ENCODE measurements at places on chromosomes 13 and 19. TPM values are rescaled to one million over a fixed set of nuclear protein-coding genes. Genes with fewer than 3 reads are reported as not detected.

ZNF613 gene
- 7.1 TPM for total RNA-seq

PCP2 gene
- not detected for total RNA-seq

CASP14 gene
- 0.12 TPM for total RNA-seq

COX6B2 gene
- total RNA-seq, result not detected

ZNF610 gene
- 2.6 TPM for total RNA-seq

DOCK6 gene
- 15.9 TPM for total RNA-seq

CDC34 gene
- 48.2 TPM for total RNA-seq

NUMBL gene
- total RNA-seq, result 41.7 TPM

GJB2 gene
- total RNA-seq, result 0.12 TPM

ZNF799 gene
- 3.6 TPM for total RNA-seq

MAP4K1 gene
- total RNA-seq, result not detected

KLK11 gene
- not detected for total RNA-seq

OSCAR gene
- 0.36 TPM for total RNA-seq

OR7D2 gene
- not detected for total RNA-seq

ZNF681 gene
- 0.61 TPM for total RNA-seq

METTL21C gene
- not detected for total RNA-seq

CKM gene
- not detected for total RNA-seq

NUP62 gene
- total RNA-seq, result 42.2 TPM

ZNF443 gene
- total RNA-seq, result 1.8 TPM

FGF21 gene
- total RNA-seq, result not detected

RXFP2 gene
- total RNA-seq, result not detected

FFAR3 gene
- total RNA-seq, result not detected

AP1M2 gene
- not detected for total RNA-seq

VASP gene
- 135 TPM for total RNA-seq

KIR3DL2 gene
- total RNA-seq, result not detected

GSX1 gene
- not detected for total RNA-seq

KIRREL2 gene
- total RNA-seq, result not detected

ZNF541 gene
- total RNA-seq, result not detected

CGB1 gene
- total RNA-seq, result not detected
